WTC11 (cell line): ENCODE measurements at places on chromosomes 6 and 20. TPM values are rescaled to one million over a fixed set of nuclear protein-coding genes. Genes with fewer than 3 reads are reported as not detected.

Gene RSPH9
- 0.16 to 0.35 TPM (median 0.32 TPM) in 3 replicates for total RNA-seq

GRCh38 chr6:170019818-170020583 is 268.6 kb downstream of the ERMARD start:
- no peak for DNase-seq

GRCh38 chr6:169363590-169363989 is 109.9 kb upstream of the THBS2 start:
- no peak for DNase-seq

Gene GLP1R
- total RNA-seq, result 1.8 to 2.2 TPM (median 2.1 TPM) in 3 replicates

Gene OOEP
- total RNA-seq, result 0.87 to 1.1 TPM (median 0.89 TPM) in 3 replicates

DNA sequence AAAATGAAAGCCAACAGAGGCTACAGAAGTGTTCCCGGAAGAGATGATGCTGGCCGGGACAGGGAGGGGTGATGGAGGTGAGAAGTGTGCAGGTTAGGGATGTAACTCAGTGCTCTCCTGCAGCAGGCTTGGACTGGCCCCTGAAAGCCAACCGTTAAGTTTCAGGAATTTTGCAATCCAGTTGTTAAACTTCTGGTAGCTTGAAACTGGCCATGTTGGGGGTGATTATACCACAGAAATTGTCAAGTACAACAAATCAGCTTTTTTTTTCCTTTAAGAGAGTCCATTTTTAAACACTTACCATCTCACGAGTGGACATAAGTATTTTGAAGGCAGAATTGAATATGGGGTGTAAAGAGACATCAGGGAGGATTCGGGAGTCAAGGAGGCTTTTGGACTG is 8.8 kb upstream of the SIRPB1 start:
- no peak for DNase-seq

DNA sequence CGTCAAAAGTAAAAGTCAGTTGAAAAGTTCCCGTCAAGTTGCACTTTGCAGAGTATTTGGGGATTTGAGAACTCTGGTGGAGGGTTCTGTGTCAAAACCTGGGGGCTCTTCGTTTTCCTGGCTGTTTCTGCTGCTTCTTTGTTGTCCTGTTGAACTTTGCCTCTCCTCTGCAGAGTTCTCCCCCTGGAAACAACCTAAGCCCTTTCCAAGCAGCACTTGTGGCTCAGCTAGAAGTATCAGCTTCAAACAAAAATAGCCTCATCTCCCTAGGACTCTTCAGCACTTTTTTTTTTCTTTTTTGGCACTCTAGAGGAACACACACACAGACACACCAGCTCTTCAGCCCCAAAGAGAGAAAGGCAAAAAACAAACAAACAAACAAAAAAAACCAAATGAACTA is at the start of gene TRDN:
TRDN (minus strand) TSS at position 169 of the 400 bp plus-strand sequence. CDS start 175 bp downstream, outside the sequence.
- no peak for DNase-seq

Gene STMND1
- total RNA-seq, result not detected in 3 replicates

Gene MAN1A1
- total RNA-seq, result 6.8 to 6.9 TPM (median 6.8 TPM) in 3 replicates

DNA sequence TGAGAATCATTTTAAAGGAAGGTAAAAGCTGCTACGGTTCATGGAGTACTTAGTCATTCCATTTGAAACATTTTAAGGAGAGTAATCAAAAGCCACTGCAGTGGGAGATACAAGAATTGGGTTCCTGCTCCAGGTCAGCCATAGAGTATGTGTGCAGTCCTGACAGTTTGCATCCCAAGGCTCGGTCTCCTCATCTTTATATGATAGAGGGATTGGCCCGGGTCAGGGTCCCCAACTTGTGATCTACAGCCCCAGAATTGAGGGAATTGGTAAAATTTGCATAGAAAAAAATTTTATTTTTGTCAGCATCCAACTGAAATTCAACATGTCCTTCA is 147.4 kb upstream of the PRND start:
- DNase-seq, result no peak
